ENCODE measurements at places on chromosomes 2 and 18.

- DNase-seq: no peak
Measured at GRCh38 chr18:3293196-3293951, 31.4 kb downstream of the MYL12B start.

GRCh38 chr18:36766836-36767235 lies 62.0 kb downstream of the TPGS2 start:
- no peak for DNase-seq

- DNase-seq: no peak
Measured at GRCh38 chr2:144426355-144426754, 93.6 kb downstream of the ZEB2 start.

- DNase-seq: no peak
Measured at GRCh38 chr2:24791452-24791851, 1.7 kb downstream of the PTRHD1 start.

- DNase-seq: no peak
Measured at GRCh38 chr2:25339791-25340180, 1.9 kb downstream of the DNMT3A start.

DNA sequence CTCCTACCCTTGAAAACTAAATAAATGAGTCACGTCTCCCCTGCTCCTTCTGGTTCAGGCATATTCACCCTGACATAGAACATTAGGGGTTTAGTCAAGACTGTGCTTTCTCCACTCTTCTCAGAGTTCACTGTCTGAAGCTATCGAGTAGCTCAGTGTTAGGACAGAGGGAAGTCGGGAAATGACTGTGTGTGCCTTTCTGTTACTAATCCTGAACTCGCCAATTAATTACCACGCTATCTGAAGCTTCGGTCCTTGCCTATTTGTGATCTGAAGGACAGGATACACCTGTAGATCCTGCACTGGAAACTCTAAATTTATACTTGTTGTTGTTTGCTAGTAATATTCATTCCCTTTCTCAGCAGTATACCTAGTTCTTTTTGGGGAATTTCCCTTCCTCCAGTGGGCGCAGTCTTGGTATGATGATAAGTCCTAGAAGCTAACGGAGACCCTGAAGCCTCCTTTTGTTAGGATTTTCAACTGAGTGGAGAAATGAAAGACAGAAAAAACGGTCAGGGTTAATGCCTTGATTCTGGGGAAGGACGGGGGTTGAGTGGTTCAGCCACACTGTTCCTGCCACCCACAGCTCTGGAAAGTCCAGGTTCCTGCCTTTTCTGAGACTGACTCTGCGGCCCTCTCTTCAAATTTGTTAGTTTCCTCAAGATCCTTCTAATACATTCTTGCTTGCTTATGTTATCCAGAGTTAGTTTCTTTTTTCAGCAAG lies 218.0 kb downstream of the DLGAP1 start:
- DNase-seq: no peak

DNA sequence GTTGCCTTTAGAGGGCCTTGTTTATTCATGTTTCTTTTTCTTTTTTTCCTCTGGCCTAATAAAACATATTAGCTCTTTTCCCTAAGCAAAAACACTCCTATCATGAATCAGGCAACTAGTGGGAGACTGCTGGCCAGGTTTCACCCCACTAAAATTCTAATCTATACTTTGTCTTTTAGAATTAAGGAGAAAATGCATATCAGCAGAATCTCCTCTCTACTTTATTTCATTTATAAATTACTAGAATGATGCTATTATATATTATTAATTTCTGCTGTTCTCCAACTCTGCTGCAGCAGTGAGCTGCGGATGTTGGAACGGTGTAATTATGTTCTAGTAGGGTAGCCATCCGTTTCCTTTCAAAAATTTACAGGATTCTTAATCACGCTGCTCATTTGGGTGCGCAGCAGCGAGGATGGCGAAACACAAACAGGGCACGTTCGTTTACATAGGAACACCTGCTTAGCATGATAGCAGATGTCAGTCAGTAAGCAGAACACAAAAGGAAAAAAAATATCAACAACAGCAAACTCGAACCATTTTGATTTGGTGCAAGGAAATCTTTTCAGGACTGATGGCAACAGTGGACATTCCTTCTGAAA lies 30.5 kb downstream of the ZEB2 start:
- DNase-seq: no peak

DNA sequence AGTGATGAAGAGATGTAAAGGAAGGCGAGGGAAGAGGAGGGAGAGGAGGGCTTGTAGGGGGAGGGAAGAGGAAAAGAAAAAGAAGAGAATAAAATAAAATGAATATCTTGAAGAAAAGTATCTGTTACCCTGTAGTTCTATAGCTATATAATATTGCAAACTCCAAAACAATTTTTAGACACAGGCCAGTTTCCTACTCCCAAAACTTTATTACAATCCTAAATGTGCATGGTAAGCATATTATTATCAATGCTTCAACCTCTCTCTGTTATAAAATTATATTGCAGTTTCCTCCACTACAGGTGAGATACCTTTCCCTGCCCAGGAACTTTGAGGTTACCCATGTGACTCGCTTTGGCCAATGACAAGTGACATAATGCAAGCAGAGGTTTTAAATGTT lies 1351.6 kb upstream of the NRXN1 start:
- no peak for DNase-seq

- DNase-seq: no peak
Measured at GRCh38 chr2:188441288-188441947, 149.7 kb downstream of the GULP1 start.

- no peak for DNase-seq
Measured at GRCh38 chr18:39870591-39870990, 2084.4 kb upstream of the PIK3C3 start.

DNA sequence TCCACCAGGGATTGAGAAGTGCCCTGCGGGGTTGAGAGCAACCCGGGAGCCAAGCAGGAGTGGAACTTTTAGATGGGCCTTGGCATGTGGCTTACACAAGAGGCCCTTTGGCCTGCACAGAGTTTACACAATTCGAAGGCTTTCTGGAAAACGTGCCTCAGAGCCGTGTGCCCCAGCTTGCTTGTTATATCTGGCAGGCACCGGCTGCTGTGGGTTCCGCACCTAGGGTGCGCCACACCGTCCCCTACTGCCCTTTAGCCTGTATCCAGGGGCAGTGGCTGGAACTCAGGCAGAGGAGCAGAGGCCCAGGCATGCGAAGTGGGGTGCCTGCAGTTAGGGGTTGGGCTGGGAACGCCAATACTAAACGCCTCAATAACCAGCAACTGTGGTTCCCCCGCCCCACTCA lies 32.9 kb upstream of the EDAR start:
- no peak for DNase-seq

Measured in type B pancreatic cell (in vitro differentiated cells).